ENCODE measurements at places on chromosomes 5 and 9. TPM values are rescaled to one million over a fixed set of nuclear protein-coding genes. Genes with fewer than 3 reads are reported as not detected.

- DNase-seq, result no peak
These were observed 281.4 kb upstream of the VLDLR start for GRCh38 chr9:2340046-2340760.

DNA sequence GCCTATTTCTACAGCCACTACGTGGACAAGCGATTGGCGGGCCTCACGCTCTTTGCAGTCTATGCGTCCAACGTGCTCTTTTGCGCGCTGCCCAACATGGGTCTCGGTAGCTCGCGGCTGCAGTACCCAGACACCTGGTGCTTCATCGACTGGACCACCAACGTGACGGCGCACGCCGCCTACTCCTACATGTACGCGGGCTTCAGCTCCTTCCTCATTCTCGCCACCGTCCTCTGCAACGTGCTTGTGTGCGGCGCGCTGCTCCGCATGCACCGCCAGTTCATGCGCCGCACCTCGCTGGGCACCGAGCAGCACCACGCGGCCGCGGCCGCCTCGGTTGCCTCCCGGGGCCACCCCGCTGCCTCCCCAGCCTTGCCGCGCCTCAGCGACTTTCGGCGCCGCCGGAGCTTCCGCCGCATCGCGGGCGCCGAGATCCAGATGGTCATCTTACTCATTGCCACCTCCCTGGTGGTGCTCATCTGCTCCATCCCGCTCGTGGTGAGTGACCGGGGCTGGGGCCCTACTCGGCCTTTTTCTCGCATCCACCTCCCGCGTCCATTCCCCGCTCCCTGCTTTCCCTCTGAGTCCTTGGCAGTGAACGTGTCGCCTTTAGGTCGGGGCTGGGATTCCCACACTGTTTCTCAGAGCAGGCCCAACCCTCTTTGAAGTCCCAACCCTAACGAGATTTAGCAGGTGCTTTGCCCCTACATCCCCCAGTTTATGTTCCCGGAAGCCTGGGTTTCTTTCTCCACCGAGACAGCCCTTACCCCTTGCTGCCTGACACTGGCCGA lies 1.8 kb downstream of the PTGER4 start:
- DNase-seq, result no peak

- no peak for DNase-seq
These were observed 7.5 kb upstream of the ZNF367 start for GRCh38 chr9:96425500-96426169.

PHF24 gene
- polyA plus RNA-seq, result 0.40 TPM

DNA sequence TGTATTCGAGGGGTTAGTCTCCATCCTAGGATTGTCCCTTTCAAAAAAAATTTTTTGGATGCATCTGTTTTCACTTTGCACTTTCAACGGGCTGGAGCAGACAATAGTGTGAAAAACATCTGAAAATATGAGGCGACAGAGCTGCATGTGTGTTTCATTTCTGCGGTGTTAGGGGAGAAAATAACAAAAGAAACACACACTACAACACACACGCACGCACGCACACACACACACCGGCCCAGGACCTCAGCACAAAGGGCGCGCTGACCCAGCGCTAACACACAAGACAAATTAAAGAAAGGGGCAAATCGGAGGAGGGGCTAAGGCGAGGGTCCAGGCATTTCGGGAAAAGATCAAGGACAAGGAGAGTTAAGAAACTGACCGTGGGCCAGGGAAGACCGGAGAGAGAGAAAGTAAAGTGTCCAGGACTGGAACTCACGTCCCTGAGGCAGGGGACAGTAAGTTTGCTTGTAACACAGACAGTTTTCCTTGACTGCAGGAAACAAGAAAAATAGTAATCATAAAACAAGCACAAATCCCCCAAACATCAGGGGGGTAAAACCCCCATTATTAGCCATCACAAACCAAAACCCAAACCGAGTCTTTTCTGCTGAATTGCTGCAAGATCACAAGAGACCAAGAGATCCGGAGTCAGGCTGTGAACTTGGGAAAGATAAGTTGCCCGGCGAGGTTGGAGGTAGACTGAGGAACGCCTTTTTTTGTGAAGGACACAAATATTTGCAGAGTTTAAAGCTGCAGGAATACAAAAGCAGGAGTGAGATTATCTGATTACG lies 302.1 kb downstream of the PARP8 start:
- no peak for DNase-seq

DNA sequence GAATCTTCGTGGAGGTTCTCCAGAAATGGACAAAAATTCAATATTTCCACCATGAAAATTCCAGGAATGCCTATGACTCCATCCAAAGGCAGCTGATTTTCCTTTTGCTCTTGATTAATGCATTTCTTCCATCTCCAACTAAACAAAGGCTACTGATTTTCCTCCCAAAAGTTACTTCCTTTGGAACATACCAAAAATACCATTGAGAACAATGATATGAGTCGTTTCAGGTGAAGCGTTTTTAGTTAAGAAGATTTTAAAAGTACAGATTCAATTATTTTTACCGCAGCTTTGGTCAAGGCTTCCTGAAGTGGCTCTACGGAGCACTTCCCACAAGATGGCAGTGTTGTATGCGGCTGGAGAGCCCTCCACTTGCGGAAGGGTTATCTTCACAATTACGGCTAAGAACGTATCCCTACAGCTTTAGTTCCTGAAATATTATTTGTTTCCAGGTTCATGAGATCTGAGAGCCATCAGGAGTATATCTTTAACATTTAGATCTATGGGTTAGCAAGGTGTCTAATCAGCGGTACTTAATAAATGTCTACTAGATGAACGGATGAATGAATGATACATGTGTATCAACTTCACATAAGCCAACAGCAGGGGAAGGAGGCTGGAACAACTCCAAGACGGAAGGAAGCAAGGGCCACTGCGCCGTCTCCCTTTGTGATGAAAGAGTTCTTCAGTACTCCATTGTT lies 35.9 kb upstream of the ARSB start:
- peak; percentile 63 for DNase-seq

DNA sequence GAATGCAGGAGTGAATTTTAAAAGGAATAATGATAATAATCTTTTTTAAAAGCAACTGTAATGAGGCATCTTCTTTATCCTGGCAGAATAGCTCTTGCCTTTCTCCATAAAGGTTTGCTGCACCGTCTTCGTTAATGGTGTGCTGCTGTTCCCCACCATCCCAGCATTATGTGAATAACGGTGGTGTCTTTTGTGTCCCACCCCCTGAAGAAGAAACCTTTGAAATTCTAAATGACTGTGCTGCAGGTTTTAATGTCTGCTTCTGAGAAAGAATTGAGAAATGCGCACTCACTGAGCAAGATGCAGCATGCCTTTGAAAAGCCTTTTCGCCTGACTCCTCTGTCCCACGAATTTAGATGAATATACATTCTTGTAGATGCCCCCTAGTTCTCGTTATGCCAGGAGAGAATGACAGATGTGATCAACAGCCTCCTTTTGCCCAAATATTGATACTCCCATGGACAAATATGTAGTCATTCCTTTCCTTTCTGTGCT lies 246.1 kb upstream of the ZNF462 start:
- DNase-seq, result no peak

- DNase-seq, result no peak
These were observed 22.5 kb downstream of the GLT6D1 start for GRCh38 chr9:135616619-135617537.

- DNase-seq, result no peak
These were observed 39.4 kb upstream of the MAP1B start for GRCh38 chr5:72067682-72068470.
